Stimulated activated CD8-positive, alpha-beta memory T cell treated with anti-CD3 and anti-CD28 coated beads, Interleukin-7, amount 100 ng/mL, for 24 hours (primary cell): ENCODE measurements at places on chromosomes 16 and 17.

- no peak for DNase-seq
Observed at GRCh38 chr16:14444979-14445810, 184.9 kb downstream of the PARN start.

GRCh38 chr17:74585711-74586110 lies 6.4 kb downstream of the CD300LD start:
- DNase-seq = no peak

- no peak for DNase-seq
Observed at GRCh38 chr16:77014441-77014840, 176.5 kb upstream of the MON1B start.

DNA sequence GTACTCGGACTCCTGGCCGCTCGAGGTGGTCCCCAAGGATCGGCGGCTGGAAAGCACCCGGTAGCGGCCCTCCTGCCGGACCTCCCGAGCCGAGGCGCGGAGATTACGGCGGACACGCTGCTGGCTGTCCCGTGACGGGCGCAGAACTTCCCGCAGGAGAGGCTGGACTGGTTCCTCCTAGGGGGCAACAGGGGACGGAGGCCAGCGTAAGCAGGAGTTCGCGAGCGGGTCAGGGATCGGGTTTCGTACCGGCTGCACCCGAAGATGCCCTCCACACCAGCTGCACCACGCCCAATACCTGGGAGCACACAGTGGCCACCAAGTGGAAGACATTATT lies 341 bp downstream of the SLC7A6OS start:
- DNase-seq = no peak

DNA sequence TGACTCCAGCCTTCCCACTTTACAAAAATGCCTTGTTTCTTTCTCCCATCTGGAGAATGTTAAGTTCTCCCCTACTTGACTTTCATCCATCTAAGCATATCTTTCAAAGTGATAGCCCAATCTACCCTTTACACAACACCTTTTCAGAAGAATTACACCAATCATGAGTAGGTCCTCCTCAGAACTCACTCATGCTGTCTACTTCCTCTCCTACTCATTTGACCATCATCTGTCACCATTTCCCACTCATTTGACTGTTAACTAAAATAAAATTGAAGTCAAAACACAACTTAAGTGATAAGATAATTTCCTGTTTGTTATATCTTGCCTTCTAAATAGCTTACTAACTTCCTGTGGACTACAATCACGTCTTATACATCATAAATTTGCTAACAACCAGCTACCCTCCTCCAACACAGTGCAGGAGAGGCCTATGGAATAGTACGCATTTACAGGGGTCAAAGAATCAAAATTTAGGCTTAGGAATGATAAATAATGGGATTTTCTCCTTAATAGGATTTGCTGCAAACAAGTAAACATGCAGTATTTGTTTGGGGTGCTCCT lies 16.1 kb downstream of the KCNJ16 start:
- DNase-seq = no peak

GRCh38 chr17:27473748-27474609 lies 17.7 kb downstream of the KSR1 start:
- DNase-seq = peak; percentile 62

GRCh38 chr16:50152807-50153595 lies at the start of gene TENT4B:
TSS of gene TENT4B (plus strand) at chr16:50153306. CDS start at chr16:50153622, 316 bp downstream.
- peak; percentile 69 for DNase-seq

- DNase-seq = no peak
Observed at GRCh38 chr16:51050377-51050706, 100.7 kb downstream of the SALL1 start.

DNA sequence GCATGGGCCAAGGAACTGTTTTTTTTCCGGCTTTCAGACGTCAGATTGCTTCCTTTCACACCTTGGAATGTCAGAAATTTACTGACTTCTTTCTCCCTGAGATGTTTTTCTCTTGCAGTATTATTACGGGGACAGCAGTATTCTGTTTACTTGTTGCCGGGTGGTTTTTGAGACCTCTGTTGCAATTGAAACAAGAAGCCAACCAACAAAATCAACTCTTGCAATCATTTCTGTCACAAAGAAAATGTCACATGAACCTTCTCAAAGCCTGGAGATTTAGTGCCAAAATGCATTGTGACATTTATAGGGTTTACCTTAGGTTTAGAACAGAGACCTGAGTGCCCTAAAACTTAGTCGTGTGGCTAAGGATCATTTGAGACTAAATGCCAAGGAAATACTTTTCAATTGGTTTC lies 174.3 kb downstream of the MAP2K6 start:
- DNase-seq = no peak

- peak; percentile 37 for DNase-seq
Observed at GRCh38 chr16:578870-579405, 9.2 kb downstream of the PIGQ start.

DNA sequence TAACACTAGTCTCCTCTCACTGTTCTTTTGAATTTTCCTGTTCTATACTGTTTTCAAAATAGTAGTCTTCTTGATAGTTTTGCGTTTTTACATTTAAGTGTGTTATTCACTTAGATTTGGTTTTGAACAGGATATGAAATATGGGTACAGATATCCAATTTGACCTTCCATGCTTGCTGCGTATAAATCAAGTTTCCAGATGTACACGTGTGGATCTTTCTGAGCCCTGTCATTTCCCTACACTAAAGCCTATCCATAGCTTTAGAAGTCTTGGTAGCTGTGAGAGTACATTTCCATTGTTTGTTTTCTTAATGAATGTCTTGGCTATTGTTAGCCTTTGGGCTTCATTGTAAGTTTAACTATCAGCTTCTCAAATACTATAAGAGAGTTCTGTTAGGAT lies 20.4 kb downstream of the CYLD start:
- no peak for DNase-seq

DNA sequence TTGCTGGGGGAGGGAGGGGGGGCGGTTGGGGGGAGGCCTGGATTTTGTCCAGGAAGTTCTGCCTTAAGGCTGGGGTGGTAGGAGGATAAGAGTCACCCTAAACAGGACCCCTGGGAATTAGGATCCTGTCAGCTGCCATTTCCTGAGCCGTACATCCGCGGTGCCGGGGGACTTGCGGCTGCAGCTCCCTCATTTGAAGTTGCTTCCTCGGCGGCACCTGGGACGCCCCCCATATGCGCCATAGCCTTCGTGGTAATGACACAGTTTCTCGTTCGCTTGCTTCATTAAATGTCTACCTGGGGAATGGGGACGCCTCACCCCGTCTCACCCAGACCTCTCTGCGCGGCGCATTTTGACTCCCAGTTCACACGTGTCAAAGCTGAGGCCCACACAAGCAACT lies 55.1 kb upstream of the PABPN1L start:
- DNase-seq = no peak

GRCh38 chr16:74700438-74701225 lies at the start of gene MLKL:
TSS of gene MLKL (minus strand) at chr16:74700862. CDS start at chr16:74695757, 5,105 bp downstream.
- DNase-seq = peak; percentile 33

DNA sequence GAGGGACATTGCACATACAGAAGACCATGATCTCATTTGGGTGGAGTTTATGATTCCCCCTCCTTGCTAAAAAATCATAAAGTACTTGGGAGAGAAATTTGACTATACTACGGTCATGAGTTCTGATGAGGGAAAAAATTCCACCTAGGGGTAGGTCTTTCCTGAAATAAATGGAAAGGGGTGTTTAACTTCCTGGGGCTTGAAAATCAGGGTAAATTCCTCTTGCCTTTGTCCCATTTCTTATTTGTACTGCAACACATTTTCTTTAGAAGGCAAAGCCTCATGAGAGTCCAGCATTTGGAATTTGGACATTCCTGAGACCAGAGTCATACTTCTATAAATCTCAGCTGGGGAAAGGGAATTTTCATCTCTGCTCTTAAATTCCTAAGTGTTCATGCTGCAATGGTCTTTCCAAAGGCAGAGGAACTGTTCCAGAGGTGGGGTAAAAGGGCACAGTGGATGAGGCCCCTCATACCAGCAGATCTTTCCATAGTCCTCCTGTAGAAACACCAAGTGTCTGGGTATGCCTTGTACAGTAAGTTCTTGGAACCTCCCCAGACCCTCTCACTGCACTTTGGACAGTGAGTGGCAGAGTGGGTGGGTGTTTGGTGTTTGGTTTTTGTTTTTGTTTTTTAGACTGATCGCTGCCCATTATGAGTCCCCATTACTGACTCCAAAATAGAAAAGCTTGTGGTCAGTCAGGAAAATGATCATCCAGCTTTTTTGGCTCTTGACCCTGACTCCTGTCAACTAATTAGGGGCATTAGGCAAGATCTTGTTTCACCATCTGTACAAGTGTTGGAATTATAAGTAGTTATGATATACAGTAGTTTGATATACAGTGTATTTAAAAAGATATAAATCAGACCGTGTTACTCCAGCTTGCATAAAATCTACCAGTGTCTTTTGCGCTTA lies 6.0 kb downstream of the LYRM1 start:
- DNase-seq = no peak

- no peak for DNase-seq
Observed at GRCh38 chr17:1829216-1829591, 498 bp downstream of the SMYD4 start.

DNA sequence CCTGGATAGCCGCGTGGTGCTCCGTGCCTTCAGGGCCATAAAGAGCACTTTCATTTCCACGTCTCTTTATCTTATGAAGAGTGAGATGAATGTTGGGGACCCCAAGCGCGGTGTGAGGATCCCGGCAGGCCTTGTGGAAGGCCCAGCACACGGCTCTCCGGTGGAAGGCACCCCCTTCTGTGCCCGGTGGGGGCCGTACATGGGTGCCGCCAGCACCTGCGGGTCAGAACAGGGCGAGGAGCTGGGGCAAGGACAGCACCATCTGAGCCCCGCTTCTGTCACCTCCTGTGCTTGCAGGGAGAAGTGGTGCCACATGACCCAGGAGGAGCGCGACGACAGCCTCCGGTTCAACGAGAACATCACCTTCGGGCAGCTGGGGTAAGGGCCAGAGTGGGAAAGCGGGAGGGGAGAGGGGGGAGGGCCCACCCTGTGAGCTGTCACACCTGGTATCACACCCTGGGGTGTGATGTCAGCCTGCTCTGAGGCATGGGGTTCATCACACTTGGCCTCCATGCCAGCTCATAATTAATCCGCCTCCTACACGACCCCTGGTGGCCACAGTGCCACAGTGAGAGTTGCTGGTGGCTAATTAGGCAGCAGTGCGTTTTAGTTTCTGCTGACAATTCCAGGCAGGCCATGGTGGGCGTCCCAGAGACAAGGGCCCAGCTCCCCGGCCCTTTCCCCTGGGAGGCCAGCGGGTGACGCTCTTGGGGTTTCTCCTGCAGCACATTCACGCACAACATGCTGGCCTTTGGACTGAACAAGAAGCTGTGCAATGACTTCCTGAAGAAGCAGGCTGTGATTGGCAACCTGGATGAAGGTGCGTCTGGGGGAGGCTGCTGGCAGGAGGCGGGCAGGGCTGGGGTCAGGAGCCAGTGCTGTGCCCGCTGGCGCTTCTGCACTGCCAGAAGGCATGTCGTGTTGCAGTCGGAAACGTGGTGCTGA lies 25.7 kb downstream of the CIBAR2 start:
- peak; percentile 49 for DNase-seq

DNA sequence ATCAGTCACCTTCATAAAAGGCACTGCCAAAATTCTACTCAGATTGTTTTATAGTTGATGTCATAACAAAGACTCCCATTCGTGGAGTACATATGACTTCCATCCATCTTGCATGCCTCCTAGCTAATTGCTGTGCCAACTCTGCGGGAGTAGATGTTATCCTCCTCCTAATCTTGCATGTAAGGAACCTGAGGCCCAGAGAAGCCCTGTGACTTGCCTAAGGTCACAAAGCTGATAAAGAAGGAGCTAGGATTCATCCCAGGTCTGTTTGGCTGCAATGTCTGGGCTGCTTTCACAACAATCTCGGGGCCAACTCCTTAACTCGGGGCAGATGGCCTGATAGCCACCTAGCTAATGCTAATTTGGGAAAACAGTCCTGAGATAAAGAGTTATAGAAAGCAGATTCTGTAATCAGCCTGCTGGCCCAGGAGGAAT lies 87.3 kb downstream of the YPEL2 start:
- no peak for DNase-seq

DNA sequence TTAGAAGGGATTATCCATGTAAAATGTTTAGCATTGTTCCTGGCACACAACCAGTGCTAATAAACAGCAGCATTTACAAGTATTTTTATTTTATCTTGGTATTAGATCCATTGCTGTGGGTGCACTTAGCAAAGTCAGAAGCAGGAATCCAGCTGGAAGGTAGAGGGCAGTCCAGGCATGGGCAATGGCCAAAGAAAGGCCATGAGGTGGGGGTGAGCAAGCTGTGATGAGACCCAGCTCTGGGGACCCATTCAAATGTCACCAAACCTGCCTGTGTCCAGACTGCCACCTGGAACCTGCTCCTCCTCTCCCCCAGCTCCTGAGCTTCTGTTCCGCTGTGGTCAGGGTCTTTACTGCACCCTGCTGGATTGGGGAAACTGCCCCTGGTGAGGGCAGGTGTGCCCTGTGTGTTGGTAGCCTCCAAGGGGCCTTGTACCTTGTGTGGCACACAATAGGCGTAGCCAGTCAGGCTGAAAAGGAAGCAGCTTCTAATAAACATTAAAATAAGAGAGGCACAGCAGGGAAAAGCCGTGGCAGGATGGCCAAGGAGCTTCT lies 118.0 kb upstream of the CRHR1 start:
- DNase-seq = no peak

- no peak for DNase-seq
Observed at GRCh38 chr17:51855806-51856205, 302.7 kb downstream of the CA10 start.

DNA sequence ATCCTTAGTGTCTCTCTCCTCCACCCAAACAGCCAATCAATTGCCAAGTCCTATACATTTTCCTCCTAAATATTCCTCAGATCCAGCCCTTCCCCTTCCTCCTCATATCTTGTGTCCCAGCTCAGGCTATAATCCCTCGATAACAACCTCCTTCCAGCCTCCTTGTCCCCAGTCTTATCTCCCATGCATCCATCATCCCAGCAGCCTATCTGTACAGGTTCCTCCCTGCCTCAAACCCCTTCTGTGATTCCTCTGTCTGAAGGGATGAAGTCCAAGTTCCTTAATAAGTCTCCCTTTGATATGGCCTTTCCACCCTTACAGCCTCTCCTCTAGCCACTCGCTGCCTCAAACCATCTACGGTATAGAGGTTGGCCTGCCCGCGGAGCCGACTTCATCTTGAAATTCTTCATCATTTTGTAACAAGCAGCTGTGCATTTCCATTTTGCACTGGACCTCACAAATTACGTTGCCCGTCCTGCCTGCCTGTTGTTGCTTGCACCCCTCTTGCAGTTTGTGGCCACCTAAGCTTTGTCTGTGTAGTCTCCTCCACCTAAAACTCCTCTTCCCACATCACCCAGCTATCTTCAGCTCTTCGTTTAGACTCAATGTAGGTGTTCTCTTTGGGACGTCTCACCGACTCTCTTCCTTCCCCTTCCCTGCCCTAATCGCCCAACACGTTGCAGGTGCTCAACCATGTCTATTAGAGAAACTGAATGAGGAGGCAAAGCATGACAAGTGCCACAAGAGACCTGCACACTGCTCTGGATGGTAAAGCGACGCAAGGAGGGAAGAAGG lies 786 bp upstream of the CDK5RAP3 start:
- DNase-seq = no peak

DNA sequence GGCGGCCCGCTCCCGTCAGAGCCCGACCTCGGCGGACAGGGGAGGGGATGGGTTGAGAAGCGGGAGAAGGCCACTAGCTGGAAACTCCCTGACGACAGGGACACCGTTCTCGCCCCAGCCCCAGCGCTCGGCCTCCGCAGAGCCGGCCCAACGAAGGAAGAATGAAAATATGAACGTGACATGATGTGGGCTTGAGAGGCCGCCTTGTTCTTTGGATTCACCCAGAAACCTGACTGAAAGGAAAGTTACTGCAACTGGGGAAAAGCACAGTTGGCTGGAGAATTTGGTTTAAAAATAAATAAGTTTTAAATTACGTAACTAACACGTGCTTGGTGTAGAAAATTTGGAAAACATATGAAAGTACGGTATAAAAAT lies 21.1 kb downstream of the NPTX1 start:
- DNase-seq = no peak
